Esophagus mucosa (tissue), 1 donor: ENCODE measurements at places on chromosomes 3 and 15. TPM values are rescaled to one million over a fixed set of nuclear protein-coding genes. Genes with fewer than 3 reads are reported as not detected.

TXNRD3 gene
- 6.5 TPM for total RNA-seq

SLC41A3 gene
- total RNA-seq: 22.9 TPM

OR5K2 gene
- total RNA-seq: not detected

ACAN gene
- total RNA-seq: 0.04 TPM

LIPC gene
- total RNA-seq: not detected

TBC1D23 gene
- 25.1 TPM for total RNA-seq

MYO9A gene
- 23.1 TPM for total RNA-seq

FOXB1 gene
- not detected for total RNA-seq

CLDN16 gene
- 0.76 TPM for total RNA-seq

SEC22A gene
- total RNA-seq: 11.6 TPM

PP2D1 gene
- not detected for total RNA-seq

CIDEC gene
- not detected for total RNA-seq

ACSBG1 gene
- total RNA-seq: not detected

C3orf49 gene
- not detected for total RNA-seq

CAPN7 gene
- 21.5 TPM for total RNA-seq

GRK7 gene
- total RNA-seq: not detected

RBMS3 gene
- 3.4 TPM for total RNA-seq

SERP1 gene
- total RNA-seq: 55.5 TPM

SLC9C1 gene
- total RNA-seq: not detected

THAP10 gene
- total RNA-seq: 1.4 TPM
